NCI-H774 (cell line): ENCODE measurements at places on chromosomes 13 and 19.

- no peak for DNase-seq
These were observed 27.6 kb upstream of the SLC35E1 start for GRCh38 chr19:16599655-16600346.

DNA sequence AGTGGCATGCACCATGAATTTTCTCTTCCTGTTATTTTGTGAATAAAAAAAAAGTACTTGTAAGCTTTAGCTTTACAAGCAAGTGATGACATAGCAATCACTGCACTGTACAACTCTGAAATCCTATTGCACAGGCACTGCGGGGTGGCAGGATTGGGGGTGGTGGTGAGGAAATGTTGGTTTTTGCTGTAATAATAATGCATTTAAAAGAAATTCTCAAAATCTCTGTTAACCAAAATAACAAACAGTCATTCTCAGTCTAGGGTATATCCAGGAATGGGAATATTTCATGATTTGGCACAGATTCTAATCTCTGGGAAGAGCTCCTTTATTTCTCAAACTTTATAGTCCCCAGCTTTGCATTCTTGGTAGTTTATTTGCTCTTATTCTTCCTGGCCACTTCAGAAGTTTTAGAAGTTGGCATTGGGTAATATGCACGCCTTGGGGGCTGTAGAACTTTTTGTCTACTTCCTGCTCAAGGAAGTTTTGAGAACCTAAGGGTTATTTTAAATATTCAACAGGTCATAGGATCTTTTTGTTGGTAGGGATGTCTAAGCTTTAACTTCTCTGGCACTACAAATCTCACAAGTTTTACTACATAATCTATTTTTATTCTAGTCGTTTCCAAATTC, 353.0 kb upstream of the KLF12 start:
- DNase-seq = no peak

DNA sequence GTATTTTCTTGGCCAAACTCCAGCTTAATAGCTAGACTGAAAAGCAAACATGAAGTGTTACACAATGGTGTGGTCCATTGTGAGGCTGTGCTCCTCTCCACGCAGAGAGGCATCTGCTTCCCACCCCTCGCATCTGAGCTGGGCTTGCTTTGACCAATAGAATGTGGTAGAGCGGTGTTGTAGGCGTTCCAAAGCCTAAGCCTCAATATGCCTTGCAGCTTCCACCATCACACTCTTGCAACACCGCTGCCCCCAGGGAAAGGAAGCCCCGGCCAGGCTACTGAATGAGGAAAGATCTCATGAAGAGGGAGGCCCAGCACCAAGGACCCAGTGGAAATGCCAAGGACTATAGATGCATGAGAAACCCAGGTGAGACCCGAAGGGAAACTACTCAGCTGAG, 9.4 kb downstream of the FLT1 start:
- DNase-seq = no peak

DNA sequence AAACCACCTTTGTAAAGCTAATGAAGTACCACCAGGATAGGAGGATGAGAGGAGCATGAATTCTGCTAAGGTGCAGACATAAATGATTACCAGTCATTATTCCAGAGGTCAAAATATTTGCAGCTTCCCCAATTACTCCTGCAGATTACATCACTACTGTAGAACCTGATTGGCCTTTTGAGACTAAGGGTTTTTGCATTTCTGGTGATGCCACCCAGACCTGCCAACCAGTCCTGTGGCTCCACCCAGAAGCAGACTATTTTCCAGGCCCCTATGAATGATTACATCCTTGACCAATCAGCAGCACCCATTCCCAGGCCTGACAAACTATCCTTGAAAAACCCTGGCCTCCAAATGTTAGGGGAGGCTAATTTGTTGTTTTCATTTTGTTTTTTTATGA, 11.2 kb upstream of the KCNC3 start:
- no peak for DNase-seq

DNA sequence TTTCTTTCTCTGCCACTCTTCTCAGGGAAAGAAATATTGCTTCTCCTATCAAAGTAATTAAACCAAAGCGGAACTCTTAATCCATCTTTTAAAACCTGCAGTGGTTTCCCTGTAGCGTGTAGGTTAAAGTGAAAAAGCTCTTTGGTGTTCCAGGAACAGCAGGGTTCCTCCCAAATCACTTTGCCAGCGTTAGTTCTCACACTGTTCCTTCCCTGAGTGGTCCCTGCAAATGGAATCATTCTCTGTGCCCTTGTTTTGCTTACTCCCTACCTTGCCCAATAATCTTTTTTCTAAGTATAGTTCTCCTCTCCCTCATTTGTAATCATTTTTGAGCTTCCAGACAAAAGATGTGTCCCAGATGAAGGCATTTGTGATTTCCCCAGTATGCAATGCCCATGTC, 207.5 kb downstream of the HS6ST3 start:
- DNase-seq = no peak

GRCh38 chr13:91529739-91530482, 131.5 kb downstream of the GPC5 start:
- no peak for DNase-seq
